ENCODE measurements at places on chromosomes 3 and 15.

DNA sequence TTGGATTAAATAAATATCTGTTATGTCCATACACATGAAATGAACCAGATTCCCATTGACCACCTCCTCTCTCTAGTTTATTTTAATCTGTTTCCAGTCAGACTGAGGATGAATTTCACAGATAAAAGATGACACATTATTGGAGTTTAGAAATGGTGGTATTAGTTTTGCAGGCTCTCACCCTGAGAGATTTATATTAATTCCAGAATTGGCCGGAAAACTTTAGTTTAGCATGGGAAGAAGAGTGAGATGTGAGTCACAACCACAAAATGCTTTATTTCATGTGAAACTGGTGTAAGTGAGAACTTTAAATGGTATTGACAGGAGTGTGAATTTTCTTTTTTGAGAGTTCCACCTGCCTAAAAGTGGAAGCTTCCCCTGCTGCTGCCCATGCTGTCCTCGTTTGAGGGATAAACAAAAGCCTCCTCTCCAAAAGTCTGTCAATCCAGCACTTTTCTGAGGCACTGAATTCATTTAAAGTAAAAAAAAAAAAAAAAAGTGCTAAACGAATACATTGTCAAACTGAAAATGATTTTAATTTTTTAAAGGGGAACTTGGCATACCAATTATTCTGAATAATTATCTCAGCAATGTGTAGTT is 65.1 kb upstream of the EPHA3 start:
- no peak for DNase-seq

DNA sequence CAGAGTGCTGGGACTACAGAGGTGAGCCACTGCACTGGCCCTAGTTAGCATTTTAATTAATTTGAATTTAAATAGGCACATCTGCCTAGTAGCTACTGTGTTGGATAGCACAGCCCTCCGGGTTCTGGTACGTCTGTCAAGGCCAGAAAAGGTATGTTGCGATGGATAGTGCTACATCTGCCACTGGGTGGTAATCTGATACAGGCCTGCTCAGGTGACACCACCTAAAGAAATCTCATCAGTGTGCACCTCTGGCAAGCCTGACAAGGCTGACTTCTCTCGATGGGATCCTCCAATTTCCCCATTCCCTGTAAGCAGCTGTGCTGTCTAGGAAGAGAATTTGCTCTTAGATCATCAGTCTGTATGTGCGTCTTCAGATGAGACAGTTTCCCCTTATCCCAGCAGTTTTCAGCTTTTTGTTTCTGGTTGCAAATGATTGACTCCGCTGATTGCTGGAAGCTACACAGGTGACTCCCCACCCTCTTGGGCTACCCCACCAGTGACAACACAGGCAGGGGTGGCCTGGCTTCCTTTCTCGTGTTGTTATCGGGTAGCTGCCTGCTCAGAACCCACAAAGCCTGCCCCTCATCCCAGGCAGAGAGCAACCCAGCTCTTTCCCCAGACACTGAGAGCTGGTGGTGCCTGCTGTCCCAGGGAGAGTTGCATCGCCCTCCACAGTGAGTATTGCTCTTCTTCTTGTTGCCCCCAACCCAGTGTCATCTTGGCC is at the start of gene CCR9:
CCR9 (plus strand) TSS at position 565 of the 727 bp plus-strand sequence. CDS start 8,391 bp downstream, outside the sequence.
- DNase-seq: no peak

DNA sequence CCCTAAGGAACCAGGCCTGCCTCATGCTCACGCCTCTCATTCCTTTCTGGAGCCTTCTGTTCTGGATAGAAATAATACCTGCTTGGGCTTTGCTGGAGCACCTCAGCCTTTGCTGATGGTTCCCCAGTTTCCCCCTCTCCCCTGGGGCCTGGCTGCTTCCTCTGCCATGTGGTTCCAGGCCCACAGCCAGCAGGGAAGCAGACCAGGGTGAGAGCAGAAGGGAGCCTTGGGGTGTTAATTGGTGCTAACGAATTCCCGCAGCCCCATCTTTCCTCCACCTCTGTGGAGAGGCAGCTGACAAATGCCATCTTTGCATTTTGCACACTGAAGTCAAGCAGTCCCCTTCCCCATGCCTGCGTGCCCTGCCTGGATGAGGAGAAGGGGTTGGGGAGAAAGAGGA is 13.1 kb upstream of the CORO2B start:
- DNase-seq: no peak

- no peak for DNase-seq
These were observed 356.6 kb downstream of the GABRG3 start for GRCh38 chr15:27327467-27328025.

GRCh38 chr3:8838234-8838633 is 68.8 kb upstream of the OXTR start:
- no peak for DNase-seq

DNA sequence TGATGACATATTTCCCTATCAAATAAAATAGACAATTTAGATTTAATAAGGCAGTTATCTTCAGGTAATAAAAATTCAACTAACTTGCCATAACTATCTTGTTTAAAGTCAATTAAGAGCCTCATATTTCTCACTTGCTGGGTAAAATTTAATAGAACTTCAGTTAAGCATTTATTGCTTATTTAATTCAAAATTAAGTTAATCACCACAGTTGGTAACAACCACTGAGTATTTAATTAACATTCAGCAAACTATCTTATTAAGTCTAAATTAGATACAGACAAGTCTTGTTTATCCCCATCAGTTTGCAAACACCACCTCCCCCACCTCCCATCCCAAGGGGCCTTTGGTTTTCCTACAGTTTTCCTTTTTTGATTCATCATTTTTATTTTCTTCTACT is 14.7 kb downstream of the LPP start:
- no peak for DNase-seq

DNA sequence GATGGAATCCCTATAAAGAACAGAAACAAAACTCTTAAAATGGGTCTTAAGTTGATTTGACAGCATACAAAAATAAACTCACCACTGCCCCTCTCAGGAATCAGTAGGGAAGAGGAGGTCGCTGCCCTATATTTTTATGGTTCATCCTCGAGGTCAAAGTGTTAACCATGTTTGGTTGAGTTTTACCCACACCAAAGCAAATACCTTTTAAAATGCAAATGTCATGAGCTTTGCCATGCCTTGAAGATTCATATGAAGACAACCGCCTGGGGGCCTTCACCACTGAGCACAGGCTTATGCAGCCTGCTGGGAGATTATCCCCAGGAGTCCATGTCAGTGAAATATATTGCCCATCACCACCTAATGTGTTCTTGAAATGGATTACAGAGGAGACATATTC is 66.1 kb downstream of the GLB1 start:
- DNase-seq: no peak

GRCh38 chr15:80747317-80748053 is 31.7 kb upstream of the CEMIP start:
- DNase-seq: no peak

DNA sequence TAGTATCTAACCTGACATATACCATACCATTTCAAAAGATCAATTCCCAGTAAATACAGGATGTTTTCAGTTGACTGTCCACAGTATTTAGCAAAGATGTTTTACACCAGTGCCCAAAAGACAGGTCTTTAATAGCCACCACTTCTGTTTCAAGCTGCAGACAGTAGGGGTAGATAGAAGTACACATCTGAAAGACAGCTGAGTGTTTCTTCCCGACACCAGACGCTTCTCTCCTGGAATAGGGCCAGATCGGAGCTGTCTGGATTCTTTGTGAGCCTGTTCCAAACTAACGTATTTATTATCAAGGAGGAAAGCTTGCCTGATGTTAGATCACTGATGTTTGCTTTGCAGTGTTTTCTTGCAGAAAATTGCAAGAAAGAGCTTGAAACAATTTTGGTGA is 136.1 kb upstream of the RBMS3 start:
- DNase-seq: peak; percentile 74

GRCh38 chr3:115397433-115397832 is 225.9 kb upstream of the GAP43 start:
- DNase-seq: peak; percentile 64

- no peak for DNase-seq
These were observed 284.9 kb upstream of the IGF1R start for GRCh38 chr15:98363416-98363815.

DNA sequence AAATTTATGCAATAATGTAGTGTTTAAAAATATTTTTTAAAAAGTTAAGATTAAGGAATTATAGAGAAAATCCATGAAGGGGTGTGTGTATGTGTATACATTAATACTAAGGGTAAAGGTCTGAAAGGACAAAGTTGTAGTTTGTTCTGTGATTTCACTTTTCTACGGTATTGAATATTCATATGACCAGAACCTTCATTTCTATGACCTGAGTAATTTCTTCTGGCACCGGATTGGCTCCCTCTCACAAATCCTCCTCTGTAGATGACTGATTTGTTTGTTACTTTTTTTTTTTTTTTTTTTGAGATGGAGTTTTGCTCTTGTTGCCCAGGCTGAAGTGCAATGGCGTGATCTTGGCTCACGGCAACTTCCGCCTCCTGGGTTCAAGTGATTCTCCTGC is 20.9 kb downstream of the GMPS start:
- peak; percentile 33 for DNase-seq

DNA sequence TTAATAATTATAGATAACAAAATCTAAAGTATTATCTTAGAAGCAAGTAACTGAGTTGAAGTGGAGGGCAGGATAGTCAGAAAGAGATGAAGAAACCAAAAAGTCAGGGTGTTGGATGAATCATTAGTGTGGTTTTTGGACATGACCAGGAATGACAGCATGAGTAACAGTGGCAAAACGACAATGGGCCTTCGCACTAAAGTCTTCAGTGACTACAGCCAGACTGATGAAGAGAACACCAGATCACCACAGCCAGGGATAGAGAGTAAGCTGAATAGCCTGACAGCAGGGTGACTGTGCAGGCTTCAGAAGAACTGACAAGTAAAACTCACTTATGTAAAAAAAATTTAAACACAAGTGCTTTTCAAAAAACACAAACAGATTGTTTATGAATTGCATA is 96.0 kb upstream of the MELTF start:
- DNase-seq: peak; percentile 71

- peak; percentile 78 for DNase-seq
These were observed 6.4 kb downstream of the CELSR3 start for GRCh38 chr3:48656061-48656840.

DNA sequence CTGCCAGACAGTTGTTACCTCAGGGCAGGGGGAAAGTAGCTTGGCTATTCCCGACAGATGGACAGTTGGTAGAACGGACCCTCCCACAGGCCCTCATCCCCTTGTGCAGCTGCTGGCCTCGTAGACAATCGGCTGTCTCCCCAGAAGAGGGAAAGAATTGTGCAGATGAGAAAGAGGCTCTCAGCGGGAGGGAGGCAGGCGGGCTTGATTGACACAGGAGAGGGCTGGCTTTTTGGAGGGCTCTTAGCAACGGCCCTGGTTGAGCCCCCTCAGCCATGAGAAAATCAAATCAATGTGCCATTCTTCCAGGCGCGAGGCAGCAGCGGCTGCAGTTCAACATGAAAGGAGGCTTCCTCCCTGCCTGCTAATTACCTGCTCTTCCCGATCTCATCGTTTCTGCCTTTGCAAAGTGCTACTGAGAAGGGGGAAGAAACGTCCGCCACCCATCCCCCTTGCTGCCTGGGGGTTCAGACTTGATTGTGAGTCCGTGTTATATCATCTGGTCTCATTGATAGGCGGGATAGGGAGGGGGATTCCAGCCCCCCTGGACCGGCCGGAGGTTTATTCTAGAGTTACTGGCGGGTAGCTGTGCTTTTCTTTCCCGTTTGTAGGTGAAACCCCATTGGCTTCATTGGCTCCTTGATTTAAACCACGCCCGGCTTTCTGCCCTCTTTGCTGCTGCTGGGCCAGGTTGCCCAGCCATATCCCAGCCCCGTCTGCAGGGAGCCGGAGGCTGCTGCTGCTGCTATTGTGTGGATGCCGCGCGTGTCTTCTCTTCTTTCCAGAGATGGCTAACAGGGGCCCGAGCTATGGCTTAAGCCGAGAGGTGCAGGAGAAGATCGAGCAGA is at the start of gene TAGLN3:
TAGLN3 (plus strand) TSS at position 287 of the 848 bp plus-strand sequence; CDS start at position 788, 501 bp downstream.
- no peak for DNase-seq

GRCh38 chr15:47961401-47962090 is 159.2 kb upstream of the SLC24A5 start:
- DNase-seq: no peak

GRCh38 chr15:39629371-39629770 is 48.5 kb downstream of the THBS1 start:
- no peak for DNase-seq

GRCh38 chr3:129121016-129121791 is 400 bp downstream of the RAB43 start:
- DNase-seq: peak; percentile 19

DNA sequence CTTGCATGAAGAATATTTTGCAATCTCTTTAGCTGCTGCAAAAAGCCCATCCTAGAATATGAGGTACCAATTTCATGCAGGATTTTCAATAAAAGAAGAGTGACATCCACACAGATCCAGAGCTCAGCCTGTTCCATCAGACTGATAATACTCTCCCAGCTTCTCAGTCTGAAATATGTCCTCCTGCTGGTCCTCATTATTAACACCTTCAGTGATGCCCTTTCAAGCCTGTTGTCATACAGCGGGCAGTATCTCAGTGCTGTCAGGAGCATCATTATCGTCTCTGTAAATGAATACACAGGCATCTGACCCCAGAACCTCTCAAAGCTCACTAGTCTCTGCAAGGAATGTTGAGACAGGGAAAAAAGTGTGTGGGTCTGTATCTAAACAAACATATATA is 1387.8 kb downstream of the OTOL1 start:
- no peak for DNase-seq

- no peak for DNase-seq
These were observed 40.6 kb downstream of the AMOTL2 start for GRCh38 chr3:134333522-134334181.

DNA sequence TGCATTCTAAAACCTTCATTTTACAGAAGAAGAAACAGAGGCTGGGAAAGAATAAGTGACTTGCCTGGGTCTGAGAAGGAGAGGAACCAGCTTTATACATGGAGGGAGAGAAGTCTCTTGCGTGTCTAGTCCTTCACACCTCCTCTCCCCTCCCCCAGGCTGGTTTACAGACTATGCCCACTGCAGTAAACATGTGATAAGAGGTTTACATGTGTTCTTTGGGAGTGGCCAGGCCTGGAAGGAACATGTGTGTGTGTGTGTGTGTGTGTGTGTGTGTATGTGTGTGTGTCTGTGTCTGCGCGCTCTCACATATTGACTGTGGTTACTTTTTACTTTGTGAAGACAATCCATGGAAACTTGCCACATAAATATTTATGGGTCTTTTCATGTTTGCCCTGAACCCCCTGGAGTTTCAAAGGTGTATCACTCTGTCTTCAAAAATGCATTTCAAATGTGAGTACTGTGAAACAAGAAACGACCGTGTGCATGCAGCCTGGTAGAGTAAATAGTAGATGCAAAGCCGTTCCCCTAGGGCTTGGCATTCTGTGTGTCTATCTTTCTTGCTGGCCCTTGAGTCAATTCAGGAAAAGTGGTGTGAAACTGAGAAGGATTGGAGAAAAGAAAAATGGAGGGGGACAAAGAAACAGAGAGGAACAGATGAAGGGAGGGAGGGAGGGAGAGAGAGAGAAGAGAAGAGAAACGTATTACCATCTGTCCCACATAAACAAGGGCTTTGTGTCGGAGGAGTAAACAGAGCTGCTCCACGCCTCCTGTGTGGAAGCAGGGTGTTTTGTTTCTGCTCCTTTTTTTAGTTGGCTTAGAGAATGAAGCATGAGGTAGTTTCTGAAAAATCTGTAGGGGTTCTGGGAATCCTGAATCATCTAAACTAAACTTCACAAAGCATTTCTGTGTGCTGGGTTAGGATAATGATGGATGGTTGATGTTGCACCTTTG is 51.7 kb downstream of the CLDN11 start:
- DNase-seq: peak; percentile 85

GRCh38 chr3:151384741-151385174 is at the start of gene P2RY12:
TSS of gene P2RY12 (minus strand) at chr3:151384753. CDS start at chr3:151338845, 45,908 bp downstream.
- no peak for DNase-seq
